ENCODE measurements at places on chromosomes 4 and X. TPM values are rescaled to one million over a fixed set of nuclear protein-coding genes. Genes with fewer than 3 reads are reported as not detected.

The ADGRL3 gene
- total RNA-seq, result 24.4 TPM

GRCh38 chr4:48079972-48080391, 54.1 kb downstream of the TXK start:
- DNase-seq, result no peak

The CT45A10 gene
- not detected for total RNA-seq

GRCh38 chr4:76948443-76949275, 893 bp upstream of the SEPTIN11 start:
- peak; percentile 86 for DNase-seq

DNA sequence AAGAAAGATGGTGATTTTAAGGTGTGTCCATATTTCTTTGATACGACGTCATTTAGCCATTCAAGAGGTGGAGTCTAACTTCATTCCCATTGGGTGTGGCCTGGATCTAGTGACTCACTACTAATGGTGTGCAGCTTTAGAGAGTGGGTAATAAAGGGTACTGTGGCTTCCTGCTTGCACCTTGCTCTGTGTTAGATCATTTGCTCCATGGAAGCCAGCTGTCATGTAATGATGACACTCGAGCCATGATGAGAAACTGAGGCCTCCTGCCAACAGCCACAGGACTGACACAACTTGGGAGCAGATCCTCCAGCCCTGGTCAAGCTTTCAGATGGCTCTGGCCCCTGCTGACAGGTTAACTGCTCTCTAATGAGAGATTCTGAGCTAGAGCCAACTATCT, 82.0 kb downstream of the UNC5C start:
- no peak for DNase-seq

- peak; percentile 53 for DNase-seq
These were observed 54.9 kb downstream of the LINC00632 start for GRCh38 chrX:140764401-140764919.

The GYPA gene
- total RNA-seq, result not detected

The DUX4 gene
- total RNA-seq, result not detected

- DNase-seq, result no peak
These were observed 103.0 kb upstream of the MAML3 start for GRCh38 chr4:140256941-140257340.

DNA sequence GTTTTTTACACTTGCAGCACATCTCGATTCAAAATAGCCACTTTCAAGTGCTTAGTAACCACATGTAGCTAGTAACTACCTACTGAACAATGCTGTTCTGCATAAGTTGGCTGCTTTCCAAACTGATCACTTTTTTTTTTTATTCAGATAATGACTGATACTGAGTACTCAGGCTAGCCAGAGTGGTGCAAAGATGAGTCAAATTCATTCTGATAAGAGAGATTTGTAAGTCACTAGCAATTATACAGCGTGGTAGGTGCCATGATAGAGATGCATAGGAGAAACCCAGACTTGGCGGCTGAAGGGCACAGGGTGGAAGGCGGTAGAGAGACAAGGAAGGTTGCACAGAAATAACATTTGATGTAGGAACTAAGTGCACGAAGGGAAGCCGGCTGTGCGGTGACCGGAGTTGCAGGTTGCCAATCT, 357 bp upstream of the IGBP1 start:
- DNase-seq, result no peak

The NPY5R gene
- not detected for total RNA-seq

The PDLIM3 gene
- 133 TPM for total RNA-seq

The PTCHD1 gene
- not detected for total RNA-seq

DNA sequence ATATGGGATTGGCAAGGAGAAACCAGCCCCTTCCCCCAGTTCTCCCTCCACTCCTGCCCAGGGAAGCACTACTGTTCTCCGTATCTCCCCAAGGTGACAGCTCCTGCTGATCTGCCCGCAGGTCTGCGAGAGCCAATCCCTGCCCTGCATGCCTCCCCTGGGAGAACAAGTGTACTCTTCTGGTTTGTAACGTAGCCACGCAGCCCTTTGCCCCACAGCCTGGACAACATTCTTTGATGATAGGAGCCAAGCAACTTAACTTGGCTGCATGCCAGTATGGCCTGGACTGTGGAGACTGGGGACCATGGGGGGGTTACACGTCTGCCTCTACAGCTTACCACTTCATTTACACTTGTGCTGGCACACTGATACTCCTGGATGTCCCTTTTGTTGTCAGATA, 2.0 kb downstream of the STBD1 start:
- DNase-seq, result peak; percentile 91
